ENCODE measurements at places on chromosomes 7 and 10.

- no peak for DNase-seq
These were observed at the start of gene HOXA11 for GRCh38 chr7:27185013-27185853. HOXA11 (minus strand) TSS chr7:27185232; CDS start chr7:27185144, 88 bp downstream.

GRCh38 chr7:106592282-106593027, 68.5 kb downstream of the CCDC71L start:
- DNase-seq, result no peak

- no peak for DNase-seq
These were observed 135.8 kb downstream of the KMT2E start for GRCh38 chr7:105149827-105150226.

GRCh38 chr10:63273577-63273976, 140.4 kb downstream of the NRBF2 start:
- no peak for DNase-seq

DNA sequence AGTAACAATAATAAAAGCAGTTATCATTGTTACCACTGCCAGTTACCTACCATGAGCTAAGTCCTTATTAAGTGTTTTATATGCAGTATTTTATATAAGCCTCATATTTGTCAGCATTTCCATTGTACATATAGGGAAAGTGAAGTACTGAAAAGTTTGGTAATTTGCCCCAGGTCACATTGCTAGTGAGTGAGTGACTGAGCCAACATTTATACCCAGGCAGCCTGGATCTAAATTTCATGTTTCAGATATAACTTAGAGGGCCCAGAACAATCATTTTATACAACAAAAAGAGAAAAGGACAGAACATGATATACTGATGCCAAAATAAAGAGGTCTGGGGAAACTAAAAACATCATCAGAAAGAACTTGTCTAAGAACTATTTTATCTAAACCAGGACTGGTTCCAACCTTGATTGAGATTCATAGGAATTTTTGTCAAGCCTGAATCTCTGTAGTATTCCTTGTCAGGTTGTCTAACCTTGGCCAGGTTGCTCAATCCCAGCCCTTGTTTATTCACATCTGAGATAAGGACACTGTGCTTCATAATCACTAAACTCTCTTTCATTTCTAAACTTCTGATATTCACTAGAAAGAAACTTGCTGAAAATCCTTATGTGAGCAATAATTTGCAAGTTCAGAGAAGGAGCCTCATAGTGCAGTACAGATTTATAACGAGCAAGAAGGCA, 308.2 kb downstream of the IPMK start:
- no peak for DNase-seq

- DNase-seq, result no peak
These were observed 144.1 kb downstream of the HERPUD2 start for GRCh38 chr7:35550831-35551230.

DNA sequence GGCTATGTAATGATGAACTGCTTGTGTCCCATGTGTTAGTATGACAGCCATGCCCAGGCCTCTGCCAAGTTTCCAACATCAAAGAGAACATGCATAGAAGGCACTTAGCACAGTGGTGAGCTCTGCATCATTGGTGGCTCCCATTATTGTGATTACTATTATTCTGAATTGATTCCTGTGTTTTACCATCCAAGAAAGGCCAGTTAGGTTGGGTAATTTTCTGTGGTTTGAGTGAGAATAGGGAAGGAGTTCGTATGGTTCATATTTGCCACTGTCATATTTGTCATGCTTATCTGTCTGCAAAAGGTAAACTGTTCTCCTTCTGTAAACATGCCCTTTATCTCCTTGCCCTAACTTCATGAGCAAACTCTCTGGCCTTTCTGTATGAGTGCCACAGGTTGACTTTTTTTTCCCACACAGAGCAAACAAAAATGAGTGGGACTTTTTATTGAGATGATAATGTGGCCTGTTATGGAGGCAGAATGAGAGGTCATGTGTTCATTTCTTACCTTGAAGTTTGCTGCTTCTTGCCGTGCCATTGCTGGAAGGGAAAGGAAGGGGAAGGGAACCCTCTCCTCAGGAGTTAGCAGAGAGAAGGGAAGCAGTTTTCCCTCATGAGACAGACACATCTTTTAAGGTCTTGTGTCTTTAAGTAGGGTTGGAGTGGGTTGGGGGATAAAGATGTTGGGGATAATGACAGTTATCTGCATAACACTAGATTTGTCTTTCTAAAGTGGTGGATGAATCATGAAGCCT, 301.9 kb downstream of the LRMDA start:
- no peak for DNase-seq

DNA sequence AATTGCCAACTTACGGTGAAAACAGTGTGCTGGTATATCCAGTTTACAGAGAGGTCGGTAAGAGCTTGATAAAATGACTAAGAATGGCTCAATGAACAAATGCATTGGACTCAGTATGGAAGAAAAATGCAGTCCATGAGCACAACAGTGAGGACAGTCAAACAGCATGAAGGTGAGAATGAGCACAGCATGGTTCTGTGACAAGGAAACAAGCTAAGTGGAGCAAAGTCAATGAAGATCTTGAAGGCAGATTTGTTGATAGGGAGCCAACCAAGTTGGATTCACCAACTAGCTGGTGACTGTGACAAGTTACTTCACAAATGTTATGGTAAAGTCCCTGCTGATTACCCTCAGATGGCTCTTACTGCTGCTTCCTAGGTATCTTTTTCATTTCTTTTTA, 75.9 kb downstream of the SHOC2 start:
- DNase-seq, result peak; percentile 17

- DNase-seq, result no peak
These were observed 36.4 kb downstream of the CDH23 start for GRCh38 chr10:71432956-71433767.

DNA sequence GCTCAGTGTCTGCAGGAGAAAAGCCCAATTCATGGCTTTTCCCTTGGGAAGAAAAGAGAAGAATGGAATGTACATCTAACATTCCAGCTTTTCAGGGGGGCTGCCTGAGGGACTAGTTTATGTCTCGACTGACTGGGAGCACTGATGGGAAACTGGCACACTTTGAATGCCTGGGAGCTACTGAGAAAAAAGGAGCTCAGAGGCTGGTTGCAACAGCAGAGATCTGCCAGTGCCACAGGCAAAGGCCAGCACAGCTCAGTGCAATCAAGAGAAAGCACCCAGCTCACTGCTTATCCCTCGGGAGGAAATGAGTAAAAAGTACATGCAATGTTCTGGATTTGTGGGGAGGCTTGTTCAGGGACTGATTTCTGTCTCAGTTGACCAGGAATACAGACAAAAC, 226.2 kb downstream of the COBL start:
- no peak for DNase-seq

- peak; percentile 70 for DNase-seq
These were observed 57.4 kb downstream of the NEUROG3 start for GRCh38 chr10:69515699-69516259.

GRCh38 chr10:29285624-29286051, 3.2 kb upstream of the LYZL1 start:
- no peak for DNase-seq

GRCh38 chr10:96695366-96695765, 24.9 kb downstream of the PIK3AP1 start:
- DNase-seq, result peak; percentile 58

DNA sequence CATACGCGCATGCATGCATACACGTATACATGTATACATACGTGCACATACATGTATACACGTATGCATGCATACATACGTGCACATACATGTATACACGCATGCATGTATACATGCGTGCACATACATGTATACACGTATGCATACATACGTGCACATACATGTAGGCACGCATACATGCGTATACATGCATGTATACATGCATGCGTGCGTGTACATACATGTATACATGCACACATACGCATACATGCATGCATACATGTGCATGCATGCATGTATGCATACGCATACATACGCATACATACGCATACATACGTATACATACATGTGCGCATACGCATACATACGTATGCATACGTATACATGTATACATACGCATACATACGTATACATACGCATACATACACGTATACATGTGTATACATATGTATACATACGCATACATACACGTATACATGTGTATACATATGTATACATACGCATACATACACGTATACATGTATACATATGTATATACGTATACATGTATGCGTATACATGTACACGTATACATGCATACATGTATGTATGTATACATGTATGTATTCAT, 19.0 kb upstream of the MTURN start:
- DNase-seq, result no peak

DNA sequence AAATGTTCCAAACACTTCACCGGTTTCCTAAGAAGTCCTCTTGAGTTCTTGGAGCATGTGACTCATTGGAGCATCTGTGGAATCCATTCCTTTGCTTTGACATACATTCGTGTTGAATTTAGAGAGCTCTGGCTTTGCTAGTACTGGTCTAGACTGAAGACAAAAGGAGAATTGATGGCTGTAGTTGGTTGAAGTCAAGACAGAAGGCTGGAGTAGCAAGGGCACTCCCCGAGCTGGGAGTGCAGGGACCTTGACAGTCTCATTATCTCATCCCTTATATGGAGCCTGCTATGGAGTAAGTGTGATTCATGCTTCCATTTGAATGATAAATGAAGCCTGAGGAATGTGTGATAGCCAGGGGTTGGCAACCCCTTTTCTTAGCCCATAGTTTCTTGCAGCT, 1249.1 kb downstream of the TYW1 start:
- DNase-seq, result no peak

DNA sequence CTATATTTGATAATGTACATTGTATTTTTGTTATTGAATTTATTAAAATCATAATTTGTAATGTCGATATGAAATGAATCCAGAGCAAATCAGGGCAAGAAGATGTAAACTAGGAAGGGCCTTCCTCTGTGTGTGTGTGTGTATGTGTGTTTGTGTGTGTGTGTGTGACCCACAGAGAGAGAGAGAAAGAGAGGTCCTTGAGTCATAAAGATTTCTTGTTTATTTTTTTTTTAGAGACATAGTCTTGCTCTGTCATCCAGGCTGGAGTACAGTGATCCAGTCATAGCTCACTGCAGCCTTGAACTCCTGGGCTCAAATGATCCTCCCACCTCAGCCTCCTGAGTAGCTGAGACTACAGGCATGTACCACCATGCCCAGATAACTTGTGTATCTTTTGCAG, 50.7 kb downstream of the INPP5F start:
- no peak for DNase-seq

GRCh38 chr7:36546331-36546730, 156.7 kb downstream of the ANLN start:
- no peak for DNase-seq

GRCh38 chr7:131681961-131682360, 125.5 kb upstream of the PODXL start:
- no peak for DNase-seq

- no peak for DNase-seq
These were observed 10.4 kb upstream of the USP54 start for GRCh38 chr10:73601486-73601921.

DNA sequence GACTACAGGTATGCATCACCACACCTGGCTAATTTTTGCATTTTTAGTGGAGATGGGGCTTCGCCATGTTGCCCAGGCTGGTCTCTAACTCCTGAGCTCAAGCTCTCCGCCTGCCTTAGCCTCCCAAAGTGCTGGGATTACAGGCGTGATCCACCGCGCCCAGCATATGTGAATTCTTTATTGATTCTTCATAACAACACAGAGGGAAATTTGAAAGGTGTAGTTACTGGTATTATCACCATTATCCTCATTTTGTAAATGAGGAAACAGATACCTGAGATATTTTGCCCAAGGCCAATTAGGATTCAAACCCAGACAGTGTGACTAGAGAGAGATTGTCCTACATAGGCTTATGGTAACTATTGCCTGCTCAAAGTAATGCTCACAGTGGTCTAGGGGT, 22.6 kb downstream of the TCF7L2 start:
- DNase-seq, result no peak

- DNase-seq, result no peak
These were observed 44.9 kb downstream of the PON1 start for GRCh38 chr7:95279417-95279816.

- DNase-seq, result peak; percentile 38
These were observed 69.0 kb downstream of the CREB5 start for GRCh38 chr7:28481091-28481926.

DNA sequence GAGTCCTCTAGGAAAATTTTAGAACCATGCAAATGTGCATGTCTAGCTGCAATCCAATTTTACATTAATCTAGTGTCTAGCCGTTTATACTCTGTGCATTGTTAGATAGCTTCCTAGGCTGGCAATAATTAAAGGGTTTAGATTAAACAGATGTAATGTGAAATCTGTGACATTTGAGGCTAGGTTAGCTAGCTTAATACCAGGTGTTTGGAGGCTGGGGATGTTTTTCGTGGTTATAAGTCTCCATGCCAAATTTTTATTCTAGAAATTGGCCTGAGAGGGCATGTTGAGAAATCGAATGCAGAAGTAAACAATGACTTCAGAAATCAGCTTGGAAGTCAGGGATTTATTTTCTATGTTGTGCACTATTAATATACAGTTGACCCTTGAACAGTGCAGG, 94.2 kb downstream of the ST7 start:
- DNase-seq, result no peak

DNA sequence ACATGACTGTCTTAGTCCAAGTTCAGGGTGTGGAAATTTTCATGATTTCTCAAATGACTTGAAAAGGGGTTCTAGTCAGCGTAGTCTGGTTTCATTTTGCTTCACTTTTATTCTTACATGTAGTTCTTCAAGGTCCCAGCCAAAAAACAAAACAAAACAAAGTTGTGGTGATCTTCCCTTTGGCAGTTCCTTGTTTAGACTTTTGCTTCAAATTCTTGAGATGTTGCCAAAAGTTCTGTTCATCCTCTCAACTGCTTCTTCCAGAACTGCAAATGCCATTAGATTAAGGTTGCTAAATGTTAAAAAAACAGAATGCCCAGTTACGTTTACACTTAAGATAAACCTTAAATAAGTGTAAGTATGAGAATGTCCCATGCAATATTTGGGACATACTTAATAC, 370.8 kb upstream of the LRRTM3 start:
- DNase-seq, result no peak

DNA sequence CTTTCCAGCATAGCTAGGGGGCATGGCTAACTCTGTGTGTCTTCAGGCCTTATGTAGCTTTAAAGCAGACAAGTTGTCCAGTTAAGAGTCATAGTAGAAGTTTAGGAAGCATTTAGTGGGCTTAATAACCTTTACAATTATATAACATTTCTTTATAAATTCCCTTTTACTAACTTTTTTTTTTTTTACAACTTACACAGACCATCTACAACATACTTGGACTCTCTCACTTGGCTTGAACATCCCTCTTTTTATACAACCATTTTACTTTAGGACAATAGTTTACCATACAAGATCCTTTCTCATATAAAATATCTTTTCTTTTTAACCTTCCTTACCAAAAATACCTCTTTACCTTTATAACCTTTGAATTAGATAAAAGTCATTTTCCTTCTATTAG, 26.3 kb downstream of the SP4 start:
- DNase-seq, result no peak

DNA sequence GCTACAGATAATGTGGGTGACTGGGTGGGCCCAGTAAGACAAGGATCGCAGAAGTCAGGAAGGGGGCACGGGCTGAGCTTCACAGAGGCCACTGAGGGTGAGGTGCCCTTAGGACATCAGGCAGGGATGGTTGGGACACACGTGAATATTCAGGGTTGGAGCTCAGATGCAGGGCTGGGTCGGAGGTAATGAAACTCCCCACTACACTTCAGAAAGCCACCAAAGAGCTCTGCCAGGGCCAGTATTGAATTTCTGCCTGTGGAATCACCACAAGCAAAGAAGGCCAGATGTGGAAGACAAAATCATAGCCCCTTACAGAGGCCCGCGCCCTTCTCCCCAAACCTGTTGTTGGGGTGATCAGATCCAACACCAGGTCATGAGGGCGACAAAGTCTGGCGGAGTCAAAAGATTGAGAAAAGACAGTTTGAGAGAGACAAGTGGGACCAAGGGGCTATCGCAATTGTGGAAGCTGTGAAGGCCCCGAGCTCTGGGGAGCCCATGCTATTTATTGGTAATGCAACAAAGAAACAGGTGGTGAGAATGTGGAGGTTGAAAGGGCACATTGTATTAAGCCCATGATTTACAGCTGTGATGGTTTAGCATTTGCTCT, 42.4 kb downstream of the STRA8 start:
- no peak for DNase-seq

Data from hematopoietic multipotent progenitor cell treated with erythropoietin and hydrocortisone succinate and interleukin-3 and kit ligand, for 8 days (in vitro differentiated cells).